ENCODE measurements at places on chromosomes 7 and 10.
A peak's percentile ranks its signal among the peaks of the same experiment; 100 is the strongest.

GRCh38 chr7:21128062-21128817 is 299.6 kb upstream of the SP4 start:
- no peak overlapping the region for H3K4me3 ChIP-seq
- no peaks in the 10 kb centered on the region for H3K4me1 ChIP-seq
- H3K36me3 ChIP-seq: no peaks in the 10 kb centered on the region
- no peak for DNase-seq
- H3K27ac ChIP-seq: no peak overlapping the region

DNA sequence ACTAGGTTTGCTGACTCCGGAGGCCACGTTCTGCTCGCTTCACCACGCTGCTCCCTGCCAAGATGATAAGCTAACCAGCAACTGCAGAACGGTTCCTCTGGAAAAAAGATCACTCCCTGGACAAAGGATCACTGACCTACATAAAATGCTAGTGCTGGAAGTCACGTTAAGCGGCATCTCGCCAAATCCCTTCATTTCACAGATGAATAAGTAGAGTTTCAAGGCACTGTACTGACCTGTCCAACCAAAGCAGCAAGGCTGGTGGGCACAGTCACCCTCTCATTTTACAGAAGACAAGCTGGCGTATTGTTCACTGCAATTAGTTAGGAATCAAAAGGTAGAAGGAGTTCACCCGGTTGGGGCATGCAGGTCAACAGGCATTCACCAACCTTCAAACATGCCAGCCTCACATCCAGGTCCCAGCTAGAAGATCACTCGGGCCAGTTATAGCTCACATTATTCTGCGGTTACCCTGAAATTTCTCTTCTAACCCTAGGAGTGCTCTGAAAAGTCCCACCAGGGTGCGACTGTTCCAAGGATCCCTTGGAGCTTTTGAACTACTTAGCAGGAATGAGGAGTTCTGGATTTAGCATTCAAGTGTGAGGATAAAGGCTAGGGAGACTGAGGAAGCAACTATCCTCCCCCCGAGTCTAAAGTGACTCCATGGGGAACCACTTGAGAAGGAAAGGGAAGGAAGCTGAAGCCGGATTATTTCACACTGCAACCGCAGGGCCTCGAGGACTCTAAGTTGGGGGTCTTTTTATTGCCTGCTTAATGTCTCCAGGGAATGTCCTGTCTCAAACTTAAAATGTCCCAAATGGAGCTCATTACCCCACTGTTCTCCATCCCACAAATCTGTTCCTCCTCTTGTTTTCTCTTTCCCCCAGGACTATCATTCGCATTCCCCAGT is 32.8 kb downstream of the HIPK2 start:
- H3K4me1 ChIP-seq: peaks cover 97% of the 10 kb centered on the region
- peaks cover 5% of the 10 kb centered on the region for H3K36me3 ChIP-seq
- no peak for DNase-seq

DNA sequence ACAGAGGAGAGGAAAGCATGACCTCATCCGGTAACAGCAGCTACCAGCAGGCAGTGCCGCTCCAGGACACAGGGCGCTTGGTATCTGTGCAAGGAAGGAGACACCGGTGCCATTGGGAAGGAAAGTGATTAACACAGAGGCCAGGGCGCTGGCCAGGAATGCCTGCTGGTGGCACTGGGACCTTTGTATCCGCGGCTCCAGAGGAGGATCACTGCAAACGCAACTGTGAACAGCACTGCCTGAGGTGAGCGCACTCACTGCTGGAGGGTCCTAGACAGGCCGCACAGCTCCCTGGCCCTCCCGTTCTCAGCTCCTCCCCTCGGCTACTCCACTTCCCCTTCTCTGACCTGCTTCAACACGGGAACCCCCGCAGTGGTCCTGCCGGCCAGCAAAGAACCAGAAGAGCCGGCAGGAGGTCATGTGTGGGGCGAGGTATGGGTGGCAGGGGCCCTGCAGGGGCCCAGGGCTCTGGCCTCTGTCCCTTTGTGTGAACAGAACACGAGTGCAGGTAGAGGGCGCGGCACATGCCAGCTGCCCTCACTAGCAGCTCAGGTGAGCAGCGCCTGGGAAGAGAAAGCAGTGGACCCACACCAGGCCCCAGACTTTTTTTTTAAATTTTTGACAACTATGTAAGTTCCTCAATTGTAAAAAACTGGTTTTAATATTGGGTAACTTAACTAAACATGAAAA is 107.6 kb downstream of the VIPR2 start:
- no peaks in the 10 kb centered on the region for H3K4me1 ChIP-seq
- H3K36me3 ChIP-seq: no peaks in the 10 kb centered on the region
- H3K27me3 ChIP-seq: peaks cover 11% of the 10 kb centered on the region
- H3K4me3 ChIP-seq: no peak overlapping the region
- no peak for DNase-seq
- H3K27ac ChIP-seq: no peak overlapping the region

- no peak overlapping the region for H3K27ac ChIP-seq
- H3K36me3 ChIP-seq: no peaks in the 10 kb centered on the region
- H3K27me3 ChIP-seq: peaks cover 10% of the 10 kb centered on the region
- H3K4me3 ChIP-seq: no peak overlapping the region
Measured at GRCh38 chr10:129410688-129411392, 56.2 kb upstream of the MGMT start.

GRCh38 chr10:122637376-122637775 is 62.3 kb downstream of the C10orf120 start:
- H3K27ac ChIP-seq: no peak overlapping the region
- H3K4me1 ChIP-seq: no peaks in the 10 kb centered on the region
- no peak overlapping the region for H3K4me3 ChIP-seq
- H3K36me3 ChIP-seq: no peaks in the 10 kb centered on the region
- DNase-seq: no peak

DNA sequence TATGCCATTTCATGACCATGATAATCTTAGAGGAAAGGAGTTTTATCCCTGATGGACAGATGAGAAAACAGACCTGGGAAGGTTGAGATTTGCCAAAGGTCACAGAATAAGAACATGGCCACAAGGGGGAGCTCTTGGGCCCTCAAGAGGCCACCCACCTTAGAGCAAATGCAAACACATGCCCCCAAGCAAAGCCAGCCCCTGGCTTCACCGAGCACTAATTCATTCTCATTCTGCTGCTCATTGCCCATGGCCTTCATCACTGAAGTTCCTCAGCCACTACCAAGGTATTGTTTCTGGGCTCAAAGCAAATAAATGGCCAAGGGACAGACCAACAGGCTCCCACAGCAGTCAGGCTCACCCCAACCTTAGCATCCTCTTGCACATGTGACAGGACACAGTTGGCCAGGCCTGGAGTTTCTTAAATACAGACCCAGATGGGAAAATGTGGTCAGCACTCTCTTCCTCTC is 44.2 kb downstream of the PDLIM1 start:
- H3K36me3 ChIP-seq: peaks cover 15% of the 10 kb centered on the region
- H3K27ac ChIP-seq: peak overlapping the region; percentile 84
- H3K27me3 ChIP-seq: no peaks in the 10 kb centered on the region

DNA sequence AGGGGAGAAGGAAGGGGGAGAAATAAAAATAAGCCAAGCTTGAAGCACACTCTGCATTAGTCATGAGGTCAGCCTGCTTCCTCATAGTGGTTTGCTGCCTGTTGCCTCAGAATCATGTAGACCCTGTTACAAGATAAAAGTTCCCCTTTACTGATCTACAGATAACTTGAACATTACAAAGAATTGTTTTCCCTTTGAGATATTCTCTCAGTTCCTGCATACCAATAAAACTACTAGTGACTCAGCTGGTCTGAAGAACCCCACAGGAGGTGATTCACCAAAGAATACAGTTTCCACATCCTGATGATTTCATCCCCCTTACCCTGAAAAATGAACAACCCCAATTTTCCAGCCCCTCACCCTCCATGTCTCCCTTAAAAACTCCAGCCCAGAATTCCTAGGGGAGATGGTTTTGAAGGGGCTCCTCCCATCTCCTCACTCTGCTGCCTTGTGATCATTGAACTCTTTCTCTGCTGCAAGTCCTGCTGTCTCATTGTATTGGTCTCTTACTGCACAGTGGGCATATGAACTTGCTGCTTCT is 31.5 kb upstream of the NRP1 start:
- no peak overlapping the region for H3K4me3 ChIP-seq
- H3K4me1 ChIP-seq: peaks cover 16% of the 10 kb centered on the region
- no peaks in the 10 kb centered on the region for H3K27me3 ChIP-seq
- DNase-seq: no peak
- H3K27ac ChIP-seq: peak overlapping the region; percentile 78

DNA sequence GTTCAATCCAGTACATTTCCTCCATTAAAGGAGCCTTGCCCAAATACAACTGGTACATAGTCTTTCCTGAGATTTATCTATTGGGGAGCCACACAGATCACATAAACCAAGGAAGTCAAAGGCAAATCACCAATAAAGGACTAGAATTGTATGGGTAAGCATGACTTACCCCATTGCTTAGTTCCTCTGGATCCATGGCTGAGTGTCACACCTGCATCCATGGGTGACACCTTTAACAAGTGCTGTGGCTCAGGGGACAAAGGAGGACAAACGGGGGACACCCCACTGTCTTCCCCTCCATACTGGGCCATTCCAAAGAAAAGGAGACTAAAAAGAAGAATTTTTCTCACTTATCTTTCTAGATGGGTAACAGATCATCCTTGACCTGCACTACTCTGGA is 30.4 kb downstream of the ZNF92 start:
- no peak overlapping the region for H3K27ac ChIP-seq
- no peaks in the 10 kb centered on the region for H3K27me3 ChIP-seq
- H3K36me3 ChIP-seq: peaks cover 28% of the 10 kb centered on the region
- H3K4me1 ChIP-seq: no peaks in the 10 kb centered on the region
- no peak for DNase-seq

GRCh38 chr7:155354371-155355048 is 56.8 kb downstream of the INSIG1 start:
- H3K4me3 ChIP-seq: no peak overlapping the region
- DNase-seq: no peak
- no peaks in the 10 kb centered on the region for H3K4me1 ChIP-seq

GRCh38 chr7:33979300-33979806 is 74.0 kb downstream of the BMPER start:
- no peaks in the 10 kb centered on the region for H3K27me3 ChIP-seq
- H3K27ac ChIP-seq: no peak overlapping the region
- peaks cover 30% of the 10 kb centered on the region for H3K4me1 ChIP-seq
- H3K36me3 ChIP-seq: no peaks in the 10 kb centered on the region
- no peak for DNase-seq

DNA sequence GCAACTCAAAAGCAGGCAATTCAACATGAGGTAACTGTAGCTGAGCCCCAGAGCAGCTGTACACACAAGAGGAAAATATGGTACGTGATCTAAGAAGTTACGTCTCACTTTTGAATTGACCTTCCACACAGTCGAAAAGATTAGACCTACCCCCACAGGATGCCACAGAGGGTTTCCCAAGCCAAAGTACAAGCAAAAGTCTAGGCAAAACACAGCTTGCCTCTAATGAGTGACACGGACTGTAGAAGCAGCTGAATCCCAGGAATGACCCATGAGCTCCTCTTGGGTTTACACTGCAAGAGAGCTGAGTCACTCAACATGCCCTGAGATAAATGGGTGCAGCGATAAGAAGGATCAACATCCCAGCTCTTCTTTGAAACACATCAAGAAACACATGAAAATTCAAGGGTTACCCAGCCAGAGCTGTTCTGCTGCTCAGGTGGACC is 9.8 kb downstream of the CREB3L2 start:
- H3K4me3 ChIP-seq: peak overlapping the region; percentile 51
- no peak overlapping the region for H3K27ac ChIP-seq
- peaks cover 19% of the 10 kb centered on the region for H3K4me1 ChIP-seq
- no peaks in the 10 kb centered on the region for H3K27me3 ChIP-seq
- DNase-seq: no peak

DNA sequence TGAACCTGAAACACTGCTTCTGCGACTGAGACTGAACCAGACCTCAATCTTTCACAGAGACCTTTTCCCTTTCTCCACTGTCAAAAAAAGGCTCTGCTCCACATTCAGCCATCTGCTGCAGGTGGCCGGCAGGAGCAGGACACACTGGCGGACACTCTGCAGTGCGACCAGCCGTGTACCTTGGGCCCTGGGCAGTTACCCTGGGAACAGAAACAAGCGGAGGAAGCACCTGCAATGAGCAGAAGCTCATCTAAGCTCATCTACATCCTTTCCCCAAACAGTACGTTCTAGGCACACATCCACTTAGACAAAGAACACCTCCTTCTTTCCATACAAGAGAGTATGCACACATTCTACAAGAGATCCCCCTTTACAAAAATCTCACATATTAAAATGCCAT is 22.8 kb downstream of the VOPP1 start:
- no peak overlapping the region for H3K27ac ChIP-seq
- DNase-seq: no peak
- H3K4me3 ChIP-seq: no peak overlapping the region
- H3K27me3 ChIP-seq: no peaks in the 10 kb centered on the region
- H3K36me3 ChIP-seq: no peaks in the 10 kb centered on the region

DNA sequence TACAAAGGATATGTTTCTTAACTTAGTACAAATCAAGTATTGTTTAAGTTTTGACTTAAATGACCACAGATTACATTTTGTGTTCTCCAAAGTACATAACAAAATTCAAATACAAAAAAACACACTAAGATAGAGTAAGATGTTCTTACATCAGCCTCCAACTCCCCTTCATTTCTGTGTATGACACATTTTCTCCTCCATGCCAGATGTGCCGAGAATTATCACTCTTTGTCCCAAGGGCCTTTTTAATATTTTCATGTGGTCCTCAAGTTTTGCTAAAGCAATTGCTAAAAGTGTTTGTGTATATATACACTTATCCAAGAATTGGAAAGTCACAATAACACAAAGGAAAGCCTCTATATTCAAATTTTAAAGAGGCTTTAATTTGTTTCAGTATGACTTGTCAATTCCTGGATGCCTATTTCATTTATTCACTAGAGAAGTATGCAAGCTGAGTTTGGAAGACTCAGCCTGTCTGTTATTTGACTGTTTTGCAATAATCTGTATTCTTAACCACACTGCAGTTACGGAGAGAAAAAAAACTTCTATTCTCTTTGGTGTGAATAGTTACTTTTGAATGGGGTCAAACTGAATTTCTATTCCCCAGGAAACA is 586.4 kb upstream of the SEMA3D start:
- DNase-seq: no peak
- H3K4me1 ChIP-seq: peaks cover 13% of the 10 kb centered on the region
- H3K36me3 ChIP-seq: no peaks in the 10 kb centered on the region
- no peak overlapping the region for H3K4me3 ChIP-seq

GRCh38 chr7:34991938-34992840 is 45.1 kb downstream of the DPY19L1 start:
- no peaks in the 10 kb centered on the region for H3K36me3 ChIP-seq
- peaks cover 26% of the 10 kb centered on the region for H3K4me1 ChIP-seq
- no peak for DNase-seq
- peak overlapping the region; percentile 81 for H3K27ac ChIP-seq

- peaks cover 3% of the 10 kb centered on the region for H3K4me1 ChIP-seq
- H3K36me3 ChIP-seq: no peaks in the 10 kb centered on the region
- no peaks in the 10 kb centered on the region for H3K27me3 ChIP-seq
- DNase-seq: no peak
- H3K27ac ChIP-seq: no peak overlapping the region
Measured at GRCh38 chr10:34520084-34520483, 295.0 kb downstream of the PARD3 start.

- H3K4me1 ChIP-seq: peaks cover 16% of the 10 kb centered on the region
- peaks cover 61% of the 10 kb centered on the region for H3K27me3 ChIP-seq
- DNase-seq: no peak
- peak overlapping the region; percentile 83 for H3K4me3 ChIP-seq
Measured at GRCh38 chr10:22340329-22341189, 4.7 kb upstream of the SPAG6 start.

Data from chondrocyte (in vitro differentiated cells).